ENCODE measurements at places on chromosomes 2 and 18.

- peak; percentile 16 for DNase-seq
Observed at GRCh38 chr2:221420245-221420644, 151.9 kb downstream of the EPHA4 start.

DNA sequence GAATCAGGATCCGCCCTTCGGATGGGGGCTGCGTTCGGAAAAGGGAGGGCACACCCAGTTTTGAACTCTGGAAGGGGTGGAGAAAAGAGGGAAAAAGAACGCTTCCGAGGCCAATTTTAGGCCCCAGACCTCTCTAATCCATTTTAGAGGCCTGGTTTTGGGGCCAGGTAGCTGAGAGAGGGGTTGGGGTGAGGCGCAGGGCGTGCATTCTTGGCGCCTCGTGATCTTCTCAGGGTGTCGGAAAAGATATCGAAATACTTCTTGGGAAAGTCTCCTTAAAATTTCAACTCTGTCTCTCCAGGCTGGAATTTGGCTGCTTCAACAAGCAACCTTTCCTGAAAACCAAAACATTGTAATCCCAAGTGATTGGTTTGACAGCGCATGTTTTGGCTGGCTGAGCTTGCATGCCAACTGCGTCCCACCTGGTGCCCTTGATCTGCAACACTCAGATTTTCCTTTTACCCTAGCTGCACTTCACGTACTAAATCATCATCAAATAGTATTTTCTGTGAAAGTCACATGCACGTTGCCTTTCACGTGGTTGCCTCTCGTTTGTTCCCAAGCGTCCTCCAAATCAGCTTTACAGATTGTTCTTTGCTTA, 864 bp upstream of the XPO1 start:
- peak; percentile 55 for DNase-seq

DNA sequence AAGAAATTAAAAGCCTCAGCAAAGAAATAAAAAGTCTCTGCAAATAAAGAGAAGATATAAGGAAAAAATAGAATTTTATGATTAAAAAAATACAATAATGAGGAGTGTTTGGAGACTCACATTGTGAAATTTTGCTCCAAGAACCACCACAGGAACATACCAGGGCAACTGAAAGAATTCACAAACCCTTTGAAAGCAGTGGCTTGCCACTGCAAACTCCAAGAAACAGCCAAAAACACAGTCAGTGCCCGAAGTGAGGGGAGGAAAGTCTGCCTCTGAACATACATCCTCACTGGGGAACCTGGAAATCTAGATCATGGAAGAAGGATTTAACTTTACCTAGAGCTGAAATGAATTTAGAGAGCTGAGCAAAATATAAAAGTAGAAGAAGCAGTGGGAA, 33.1 kb downstream of the EVA1A start:
- no peak for DNase-seq

DNA sequence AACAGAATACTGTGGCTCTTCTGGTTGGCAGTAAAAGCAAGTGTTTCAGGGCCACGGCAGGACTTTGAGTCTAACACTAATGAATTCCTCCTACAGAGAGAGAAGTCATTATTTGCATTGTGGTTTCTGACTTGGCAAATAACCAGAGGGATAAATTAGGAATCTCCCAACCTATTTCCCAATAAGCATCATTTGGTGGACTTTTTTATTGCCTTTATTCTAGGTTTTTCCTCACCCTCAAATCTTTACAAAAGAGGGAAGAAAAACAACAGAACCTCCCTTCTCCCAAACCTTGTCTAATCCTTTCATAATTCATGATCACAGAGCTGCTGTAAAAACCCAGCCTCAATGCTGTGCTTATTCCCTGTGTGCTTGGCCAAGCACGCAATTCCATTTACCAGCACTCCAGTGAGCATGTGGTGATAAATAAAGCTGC, 179.7 kb downstream of the AGPS start:
- DNase-seq: no peak

DNA sequence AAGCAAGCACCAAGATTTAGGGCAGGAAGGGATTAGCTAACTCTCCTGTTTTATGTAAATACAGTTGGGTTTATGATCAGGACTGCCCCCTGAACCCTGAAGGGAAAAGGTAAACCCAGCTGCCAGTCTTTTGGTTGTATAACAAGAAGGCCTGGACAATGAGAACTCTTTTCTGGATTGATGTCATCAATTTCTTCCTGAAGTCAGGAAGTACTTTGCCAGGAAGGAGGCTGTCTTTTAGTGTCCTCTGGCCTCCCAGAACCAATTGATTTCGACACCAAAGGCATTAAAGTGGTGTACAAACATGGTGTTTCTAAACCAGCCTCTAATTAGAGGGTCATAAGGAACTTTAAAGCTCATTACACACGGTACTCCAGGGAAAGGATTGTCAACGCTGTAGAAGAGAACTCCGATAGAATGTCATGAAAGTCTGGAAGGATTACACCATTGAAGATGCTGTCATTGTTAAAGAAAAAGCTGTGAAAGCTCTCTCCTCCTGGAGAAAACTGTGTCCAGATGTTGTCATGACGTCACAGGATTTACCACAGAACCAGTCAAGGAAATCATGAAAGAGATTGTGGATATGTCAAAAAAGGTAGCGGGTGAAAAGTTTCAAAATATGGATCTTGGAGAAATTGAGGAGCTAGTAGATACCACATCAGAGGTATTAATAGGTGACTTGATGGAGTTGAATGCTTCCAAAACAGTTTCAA, 78.8 kb downstream of the ANKRD12 start:
- DNase-seq: no peak

DNA sequence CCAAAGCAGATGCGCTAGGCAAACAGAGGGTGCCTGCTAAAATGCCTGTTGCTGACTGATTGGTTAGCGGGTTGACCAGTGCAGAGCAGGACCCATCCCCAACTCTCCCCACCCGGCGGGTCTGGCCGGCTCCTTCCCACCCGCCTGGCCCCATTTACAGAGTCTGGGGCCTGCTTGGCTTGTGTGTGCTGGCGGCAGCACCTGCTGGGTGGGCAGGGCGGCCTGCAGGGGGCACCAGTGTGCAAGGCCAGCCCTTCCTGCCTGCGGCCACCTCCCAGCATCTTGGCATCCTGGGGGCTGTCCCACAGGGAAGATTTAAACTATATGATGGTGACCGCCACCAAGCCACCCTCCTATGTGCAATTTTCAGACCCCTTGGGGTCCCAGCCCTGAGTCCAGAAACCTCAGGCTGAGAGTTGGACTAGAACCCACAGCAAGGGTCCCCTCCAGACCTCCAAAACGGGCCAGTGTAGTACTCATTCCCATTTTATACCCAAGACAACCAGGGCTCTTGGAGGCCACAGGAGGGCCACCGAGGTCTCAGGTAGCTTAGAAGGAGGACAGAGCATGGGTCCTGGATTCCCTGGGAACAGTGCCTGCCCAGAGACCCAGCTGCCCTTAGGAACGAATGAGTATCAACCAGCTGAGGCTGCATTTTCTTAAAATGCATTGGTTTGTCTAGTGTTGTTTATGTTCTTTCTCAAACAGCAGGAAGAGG, 173.6 kb downstream of the SMAD7 start:
- peak; percentile 71 for DNase-seq

DNA sequence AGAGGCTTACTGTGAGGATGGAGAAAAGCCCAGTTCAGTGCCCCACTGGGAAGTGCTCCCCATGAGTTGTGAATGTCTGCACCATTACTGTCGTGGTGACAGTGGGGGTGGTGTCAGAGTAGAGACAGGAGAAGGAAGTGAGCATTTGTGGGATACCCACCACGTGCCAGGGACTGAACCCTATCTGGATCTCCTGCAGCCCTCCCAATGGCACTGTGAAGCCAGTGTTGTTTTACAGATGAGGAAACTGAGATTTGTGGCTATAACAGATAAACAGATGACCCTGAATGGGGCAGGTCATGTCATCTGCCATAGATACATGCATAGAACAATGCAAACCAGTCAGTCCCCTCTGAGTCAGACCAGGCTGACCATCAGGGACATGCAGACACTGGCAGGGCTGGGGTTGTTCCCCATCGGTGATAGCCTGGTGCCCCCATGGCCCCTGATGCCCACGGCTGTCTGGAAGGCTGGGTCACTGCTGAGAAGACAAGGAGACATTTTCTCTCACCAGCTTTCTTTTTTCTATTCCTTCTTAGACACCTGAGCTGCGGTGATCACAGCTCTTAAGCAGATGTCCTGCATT, 60.8 kb downstream of the EMILIN2 start:
- peak; percentile 9 for DNase-seq

DNA sequence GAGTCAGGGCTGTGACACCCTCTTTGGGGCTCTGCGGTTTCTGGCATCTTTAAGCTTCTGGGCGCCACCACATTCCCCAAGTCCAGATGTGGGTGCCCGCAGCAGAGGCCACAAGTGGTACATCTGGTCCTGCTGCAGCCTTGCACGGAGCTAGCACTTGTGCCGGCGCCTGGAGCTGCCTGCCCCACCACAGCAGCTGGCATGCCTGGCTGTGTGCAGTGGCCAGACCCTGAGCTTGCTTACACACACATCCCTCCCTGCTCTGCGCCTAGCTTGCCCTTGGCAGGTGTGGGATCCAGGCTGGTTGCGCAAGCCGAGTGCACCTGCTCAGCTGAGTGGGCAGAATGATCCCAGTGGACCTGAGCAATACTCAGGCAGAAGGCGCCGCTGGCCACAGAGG, 27.3 kb downstream of the SLC4A10 start:
- no peak for DNase-seq

DNA sequence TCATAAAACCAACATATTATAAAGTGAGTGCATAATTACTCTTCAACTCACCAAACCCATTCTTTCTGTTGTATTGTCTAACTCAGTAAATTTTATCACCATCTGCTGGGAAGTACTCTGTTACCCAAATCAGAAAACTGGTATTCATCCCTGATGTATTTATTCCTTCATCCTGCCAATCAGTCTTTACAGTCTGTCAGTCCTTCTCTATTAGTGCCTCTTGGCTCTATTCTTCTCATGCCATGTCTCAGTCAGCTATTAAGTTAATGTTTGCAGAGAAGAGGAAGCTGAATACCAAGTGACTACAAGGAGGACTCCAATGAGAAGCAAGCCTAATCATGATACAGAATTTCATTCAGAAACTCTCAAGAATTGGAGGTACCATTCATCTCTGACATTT, 631.2 kb downstream of the CPS1 start:
- DNase-seq: no peak

All from CD4-positive, alpha-beta T cell treated with Interleukin-17A for 1 hour (primary cell).